ENCODE measurements at places on chromosomes 3 and 15. TPM values are rescaled to one million over a fixed set of nuclear protein-coding genes. Genes with fewer than 3 reads are reported as not detected.

ZFAND6 gene
- 119 TPM for total RNA-seq

PRTG gene
- 20.4 TPM for total RNA-seq

LNP1 gene
- total RNA-seq: 4.4 TPM

EOMES gene
- total RNA-seq: 0.82 TPM

TMEM40 gene
- not detected for total RNA-seq

KCNMB2 gene
- 0.51 TPM for total RNA-seq

CCDC9B gene
- 5.9 TPM for total RNA-seq

IL12A gene
- total RNA-seq: not detected

CHRFAM7A gene
- total RNA-seq: 0.59 TPM

PLA2G4B gene
- total RNA-seq: 8.4 TPM

CORO2B gene
- total RNA-seq: 18.2 TPM

IREB2 gene
- 76.1 TPM for total RNA-seq

Measured in uterus (tissue), 4 donors.